ENCODE measurements at places on chromosomes 7 and 10. TPM values are rescaled to one million over a fixed set of nuclear protein-coding genes. Genes with fewer than 3 reads are reported as not detected.

HPS6 gene
- total RNA-seq: 5.3 TPM

EPO gene
- not detected for total RNA-seq

OIT3 gene
- total RNA-seq: not detected

SHTN1 gene
- 3.4 TPM for total RNA-seq

SYT15 gene
- under 0.01 TPM for total RNA-seq
